Fibroblast of upper back skin (primary cell): ENCODE measurements at places on chromosomes 11 and 22.
A peak's percentile ranks its signal among the peaks of the same experiment; 100 is the strongest.

DNA sequence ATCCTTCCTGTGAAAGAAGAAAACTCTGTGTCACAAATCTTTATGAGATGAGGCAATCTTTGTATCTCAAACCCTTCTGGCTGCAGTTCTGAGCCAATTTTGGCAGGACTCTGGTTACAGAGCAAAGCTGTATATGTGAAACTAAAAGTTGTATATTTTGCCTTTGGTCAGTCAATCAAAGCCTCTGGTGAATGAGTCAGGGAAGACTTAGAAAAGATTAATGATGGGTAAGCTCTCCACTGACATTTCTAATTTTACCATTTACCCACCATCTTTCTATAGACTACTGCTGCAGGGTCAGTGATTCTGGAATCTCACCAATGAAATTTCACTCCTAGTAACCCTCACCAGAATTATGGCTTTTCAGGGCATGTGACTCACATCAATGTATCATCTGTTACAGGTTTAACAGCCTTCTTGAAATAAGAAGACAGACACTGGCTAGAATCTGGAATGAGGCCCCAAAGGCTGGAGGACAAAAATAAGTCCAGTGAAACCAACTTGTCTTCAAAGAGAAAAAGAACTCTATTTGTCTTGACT lies 43.3 kb downstream of the USP35 start:
- peak; percentile 96 for DNase-seq

DNA sequence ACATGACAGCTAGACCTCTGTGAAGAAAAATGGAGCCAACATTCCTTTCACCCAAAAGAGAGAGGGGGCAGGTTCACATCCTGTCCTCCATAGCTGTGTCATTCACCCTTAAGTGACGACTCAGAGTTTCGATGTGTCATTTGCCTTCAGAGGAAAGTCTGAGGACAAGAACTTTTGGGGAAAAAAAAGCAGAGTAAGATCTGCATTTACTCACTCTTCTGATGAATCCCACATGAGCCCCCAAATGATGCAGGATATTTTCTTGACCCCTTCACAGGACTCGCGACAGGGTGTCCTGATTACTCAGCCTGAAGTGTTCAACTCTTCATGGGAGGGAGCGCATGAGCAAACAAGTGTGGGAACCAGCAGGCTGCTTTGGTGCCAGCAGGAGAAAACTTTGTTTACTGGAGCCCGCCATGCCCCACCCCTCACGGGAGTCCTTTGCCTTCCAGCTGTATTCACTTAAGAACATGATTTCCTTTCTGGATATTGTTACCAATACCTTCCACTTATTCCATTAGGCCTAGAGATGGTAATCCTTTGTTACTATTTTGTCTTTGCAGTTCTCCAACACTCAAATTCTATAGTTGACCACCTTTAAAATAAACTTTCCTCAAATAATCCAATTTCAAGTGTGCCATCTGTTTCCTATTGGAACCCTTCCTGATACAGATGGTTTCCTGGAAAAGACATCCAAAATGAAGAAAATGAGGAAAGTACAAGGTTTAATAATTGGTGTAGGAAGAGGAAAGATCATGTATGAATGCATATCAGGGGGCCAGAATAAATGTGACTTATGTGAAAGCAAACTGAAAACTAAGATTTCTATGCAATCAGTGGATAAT lies 729.8 kb downstream of the FAM181B start:
- DNase-seq = peak; percentile 81

- DNase-seq = no peak
Measured at GRCh38 chr22:49269928-49270327, 557.7 kb downstream of the BRD1 start.

GRCh38 chr11:32890843-32891656 lies 1.6 kb upstream of the QSER1 start:
- no peak for DNase-seq

- no peak for DNase-seq
Measured at GRCh38 chr11:105789579-105790420, 179.9 kb downstream of the GRIA4 start.

DNA sequence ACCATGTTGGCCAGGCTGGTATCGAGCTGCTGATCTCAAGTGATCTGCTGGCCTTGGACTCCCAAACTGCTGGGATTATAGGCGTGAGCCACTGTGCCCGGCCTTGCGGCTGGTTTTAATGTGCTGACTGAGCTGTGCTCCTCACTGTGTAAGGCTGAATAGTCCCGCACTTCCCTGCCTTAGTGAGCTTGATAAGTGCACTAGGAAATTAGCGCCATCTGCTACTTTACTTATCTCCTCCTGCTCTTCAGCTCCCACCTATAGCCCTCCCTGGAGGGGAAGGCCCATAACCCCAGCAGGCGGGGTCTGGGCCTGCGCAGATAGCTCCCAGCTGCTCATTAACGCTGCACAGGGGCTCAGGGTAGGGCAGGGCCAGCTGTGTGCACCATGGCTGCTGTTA lies 49.4 kb downstream of the CLMP start:
- DNase-seq = no peak

GRCh38 chr11:91749251-91749650 lies 475.4 kb upstream of the FAT3 start:
- DNase-seq = no peak

GRCh38 chr11:113526521-113526920 lies 51.3 kb upstream of the DRD2 start:
- DNase-seq = no peak

DNA sequence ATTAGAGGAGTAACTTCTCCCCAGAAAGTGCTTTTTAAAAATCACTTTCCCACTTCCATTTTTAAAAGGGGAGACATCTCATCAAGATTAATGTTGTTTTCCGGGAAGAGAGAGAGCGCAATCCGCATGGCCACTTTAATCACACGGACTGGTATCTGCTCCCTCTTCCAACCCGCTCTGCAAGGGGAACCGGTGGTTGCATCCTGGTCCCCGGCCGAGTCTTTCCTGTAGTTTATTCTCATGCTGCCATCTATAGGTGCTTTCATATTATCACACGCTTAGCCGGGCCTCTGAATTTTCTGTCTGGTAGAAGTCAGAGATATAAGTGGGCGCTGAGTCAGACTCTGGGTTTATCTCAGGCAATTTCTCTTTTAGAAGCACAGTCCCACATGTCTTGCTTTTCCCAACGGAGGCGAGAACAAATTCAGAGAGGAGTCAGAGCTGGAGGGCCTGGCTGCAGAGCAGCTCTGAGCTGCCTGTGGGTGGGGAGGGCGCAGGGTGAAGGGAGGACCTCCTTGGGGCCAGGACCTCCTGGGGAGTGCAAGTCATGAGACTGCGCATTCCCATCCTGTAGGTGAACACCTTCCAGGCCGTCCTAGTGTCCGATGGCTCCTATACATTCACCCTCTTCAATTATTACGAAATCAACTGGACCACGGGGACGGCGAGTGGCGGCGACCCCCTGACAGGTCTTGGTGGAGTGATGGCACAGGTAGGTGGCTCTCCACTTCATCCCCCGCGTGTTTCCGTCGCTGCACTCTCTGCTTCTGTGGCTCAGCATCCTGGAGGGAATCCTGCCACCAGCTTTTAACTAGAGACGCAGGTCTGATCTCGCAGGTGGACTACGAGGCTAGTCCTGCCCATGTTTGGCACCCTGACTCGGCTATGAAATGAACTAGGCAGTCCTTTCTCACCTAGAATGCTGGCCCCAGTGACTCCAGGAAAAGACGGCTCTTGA lies 11.7 kb downstream of the TECTA start:
- peak; percentile 75 for DNase-seq
